ENCODE measurements at places on chromosomes 4 and X.

DNA sequence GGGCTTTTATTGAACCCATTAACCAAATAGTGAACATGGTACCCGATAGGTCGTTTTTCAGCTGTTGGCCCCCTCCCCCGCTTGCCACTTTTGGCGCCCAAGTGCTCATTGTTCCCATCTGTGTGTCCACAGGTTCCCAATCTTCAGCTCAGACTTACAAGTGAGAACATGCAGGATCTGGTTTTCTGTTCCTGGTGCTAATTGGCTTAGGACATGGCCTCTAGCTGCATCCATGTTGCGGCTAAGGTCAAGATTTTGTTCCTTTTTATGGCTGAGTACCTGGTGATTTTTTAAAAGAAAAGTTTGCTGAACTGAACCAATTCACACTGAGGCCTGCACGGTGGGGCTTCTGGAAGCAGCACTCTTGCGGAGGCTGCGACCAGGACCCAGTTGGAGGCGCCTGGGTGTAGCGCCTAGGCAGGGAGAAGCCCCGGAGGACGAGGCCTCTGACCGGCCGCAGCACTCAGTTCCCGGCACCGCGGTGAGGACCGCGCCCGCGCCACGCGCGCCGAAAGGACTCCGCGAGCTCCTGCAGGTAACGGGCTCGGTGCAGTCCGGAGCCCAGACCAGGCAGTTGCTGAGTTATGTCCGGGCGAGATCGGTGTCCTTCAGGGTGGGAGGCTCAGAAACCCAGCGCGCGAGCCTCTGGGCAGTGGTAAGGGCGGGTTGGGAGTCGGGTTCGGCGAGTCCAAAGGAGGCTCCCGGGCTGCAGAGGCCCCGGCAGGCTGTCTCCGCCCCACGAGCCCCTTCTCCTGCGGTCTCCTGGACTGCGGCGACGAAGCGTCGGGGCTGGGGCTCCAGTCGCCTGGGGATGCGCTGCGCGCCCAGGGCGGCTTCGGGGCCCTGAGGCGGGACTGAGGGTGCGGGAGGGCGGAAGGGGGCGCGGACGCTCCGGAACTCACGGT is 15.8 kb upstream of the SLC25A4 start:
- no peak for DNase-seq

DNA sequence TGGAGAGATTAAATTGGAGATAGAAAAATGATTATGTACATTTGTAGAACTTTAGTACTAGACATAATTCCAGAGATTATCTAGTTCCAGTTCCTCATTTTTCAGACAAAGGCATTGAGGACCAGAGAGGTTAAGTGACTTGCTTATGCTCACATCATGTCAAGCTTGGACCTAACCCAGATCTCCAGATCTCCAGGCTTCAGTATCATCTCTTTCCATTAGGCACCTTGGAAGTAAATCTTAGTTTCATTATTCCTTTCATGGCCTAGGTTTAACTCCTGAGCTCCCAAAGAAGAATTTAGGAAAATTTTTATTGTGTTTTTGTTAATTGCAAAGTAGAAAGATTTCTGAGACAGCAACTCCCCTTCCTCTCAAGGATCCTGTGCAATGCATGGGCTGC is 148.8 kb downstream of the GATB start:
- no peak for DNase-seq

- DNase-seq, result no peak
Measured at GRCh38 chr4:173461170-173461569, 62.3 kb upstream of the SCRG1 start.

GRCh38 chr4:14877246-14878225 is 124.7 kb upstream of the CPEB2 start:
- no peak for DNase-seq

- DNase-seq, result no peak
Measured at GRCh38 chrX:136572030-136572429, 40.0 kb downstream of the VGLL1 start.

DNA sequence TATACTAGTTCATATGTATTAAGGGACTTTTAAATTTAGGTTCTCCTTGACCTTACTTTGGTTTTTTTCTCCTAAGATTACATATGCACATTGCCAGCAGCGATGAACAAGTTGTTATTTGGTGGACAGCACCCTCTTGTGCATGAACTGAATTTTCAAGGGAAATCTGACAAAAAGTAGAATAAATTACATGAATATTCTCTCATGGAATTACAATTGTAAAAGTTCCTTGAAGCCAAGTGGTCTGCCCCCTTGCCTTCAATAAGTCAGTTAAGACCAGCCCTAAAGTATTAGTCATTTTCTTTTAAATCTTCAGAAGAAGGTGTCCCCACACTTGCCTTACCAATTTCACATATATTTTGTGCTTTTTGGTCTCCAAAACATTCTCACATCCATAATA is 30.7 kb upstream of the SMARCA5 start:
- DNase-seq, result no peak

DNA sequence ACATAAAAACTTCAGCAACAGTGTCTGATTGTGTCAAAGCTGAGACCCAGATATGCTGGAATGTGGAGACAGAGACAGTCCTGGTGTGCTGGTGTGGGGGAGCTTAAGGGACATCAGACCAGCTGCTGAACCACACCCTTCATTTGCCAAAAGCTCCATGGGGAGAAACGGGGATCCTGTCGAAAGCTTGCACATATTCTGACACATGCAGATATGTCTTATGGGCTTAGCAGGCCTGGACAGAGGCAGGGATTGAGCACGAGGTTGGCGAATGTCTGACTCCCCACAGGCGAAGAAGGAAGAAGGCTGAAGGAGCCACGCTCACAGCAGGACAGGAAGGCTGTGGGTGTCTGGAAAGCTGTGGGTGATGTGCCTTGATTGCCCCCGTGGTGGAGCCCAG is 72.1 kb upstream of the ACSL1 start:
- no peak for DNase-seq

- DNase-seq, result no peak
Measured at GRCh38 chr4:155565776-155566175, 100.9 kb upstream of the GUCY1A1 start.

DNA sequence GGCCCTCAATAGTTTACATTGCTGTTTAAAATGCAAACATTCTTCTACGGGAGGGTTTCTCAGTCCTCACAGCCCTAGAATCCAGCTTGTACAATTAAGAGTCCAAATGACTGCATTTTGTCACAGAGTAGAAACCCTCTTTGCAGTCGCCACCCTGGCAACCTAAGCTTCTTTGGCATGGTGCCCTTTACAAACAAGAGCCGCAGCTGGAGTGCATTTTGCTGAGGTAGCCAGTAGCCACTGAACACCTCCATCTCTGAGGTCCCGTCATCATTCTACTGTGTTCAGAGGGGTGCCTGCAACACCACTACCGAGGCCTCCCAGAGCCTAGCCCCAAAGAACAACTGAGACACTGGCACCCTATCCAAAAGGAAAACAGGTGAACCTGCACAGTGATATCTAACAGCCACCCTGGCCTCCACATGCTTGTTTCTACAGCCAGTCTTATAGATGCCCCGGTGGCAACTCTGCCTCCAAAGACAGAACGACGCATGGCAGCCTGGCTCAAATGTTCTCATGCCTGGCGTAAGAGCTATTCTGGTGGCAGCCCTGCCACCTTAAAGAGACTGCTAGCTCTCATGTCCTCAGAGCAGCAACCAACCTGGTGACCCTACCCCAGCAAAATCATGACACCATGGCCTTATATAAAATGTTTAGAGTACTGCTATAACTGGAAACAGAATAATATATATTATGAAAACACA is 801.9 kb downstream of the TECRL start:
- no peak for DNase-seq

- no peak for DNase-seq
Measured at GRCh38 chr4:170088716-170089115, 1.0 kb downstream of the AADAT start.

- no peak for DNase-seq
Measured at GRCh38 chr4:15920723-15921591, 17.6 kb downstream of the FGFBP1 start.

GRCh38 chrX:17544821-17545220 is 169.8 kb downstream of the NHS start:
- DNase-seq, result no peak

- peak; percentile 44 for DNase-seq
Measured at GRCh38 chrX:54357414-54358377, at the start of gene WNK3. Gene WNK3, minus strand, starts transcription at chrX:54358046.

- DNase-seq, result no peak
Measured at GRCh38 chrX:124863303-124863702, 456.4 kb upstream of the TEX13C start.

DNA sequence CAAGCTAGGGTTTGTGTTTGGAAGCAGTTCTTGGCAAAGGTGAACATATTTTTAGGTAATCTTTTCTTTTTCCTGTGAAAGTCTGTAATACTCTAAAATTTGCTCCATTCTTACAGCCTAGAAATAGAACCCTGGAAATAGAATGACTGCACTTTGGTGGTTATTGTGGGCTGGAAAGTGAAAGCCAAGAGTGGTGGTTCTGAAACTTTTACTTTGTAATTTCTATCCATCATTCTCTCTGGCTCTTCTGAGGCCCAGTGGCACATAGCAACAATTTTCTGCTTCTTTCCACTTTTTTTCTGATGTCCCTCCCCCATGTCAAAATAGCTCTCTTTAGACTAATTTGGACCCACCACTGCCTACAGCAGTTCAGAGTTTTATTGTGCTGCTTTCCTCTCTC is 300.4 kb upstream of the RPS6KA3 start:
- no peak for DNase-seq

DNA sequence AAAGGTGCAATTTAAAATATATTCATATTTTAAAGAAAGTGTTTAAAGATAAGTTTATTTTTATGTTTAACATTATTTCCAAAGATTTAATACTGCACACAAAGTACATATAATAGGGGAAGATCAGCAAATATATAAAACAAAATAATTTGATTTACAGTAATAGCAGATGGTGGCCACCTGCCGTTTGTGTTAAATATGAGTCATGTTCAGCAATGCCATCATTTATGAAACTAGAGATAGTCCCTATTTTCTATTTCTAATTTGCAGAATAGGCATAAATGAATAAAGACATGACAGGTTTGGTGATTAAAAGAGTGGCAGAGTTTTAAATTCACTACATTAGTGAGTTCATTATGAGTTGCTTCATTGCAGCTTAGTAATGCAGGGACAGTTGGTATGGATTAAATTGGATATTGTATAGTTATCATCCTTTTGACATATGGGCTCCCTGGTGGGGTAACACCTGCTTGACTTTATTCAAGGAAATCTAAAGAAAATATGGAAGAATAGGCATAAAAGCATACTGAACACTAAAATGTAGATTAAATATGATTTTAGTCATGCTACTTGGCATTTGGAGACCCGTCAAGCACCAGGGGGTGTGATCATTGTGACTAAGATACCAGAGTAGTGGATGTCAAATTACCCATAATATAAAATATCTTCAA is 78.8 kb upstream of the BANK1 start:
- DNase-seq, result no peak

- no peak for DNase-seq
Measured at GRCh38 chrX:42752730-42753129, 25.2 kb downstream of the PPP1R2C start.

- no peak for DNase-seq
Measured at GRCh38 chr4:161287678-161288352, 876.0 kb downstream of the FSTL5 start.

GRCh38 chr4:99208719-99209075 is 10.3 kb downstream of the ADH6 start:
- no peak for DNase-seq

- no peak for DNase-seq
Measured at GRCh38 chr4:183100298-183100599, 1.2 kb downstream of the WWC2 start.

- DNase-seq, result no peak
Measured at GRCh38 chr4:62543002-62543401, 1342.9 kb downstream of the ADGRL3 start.

DNA sequence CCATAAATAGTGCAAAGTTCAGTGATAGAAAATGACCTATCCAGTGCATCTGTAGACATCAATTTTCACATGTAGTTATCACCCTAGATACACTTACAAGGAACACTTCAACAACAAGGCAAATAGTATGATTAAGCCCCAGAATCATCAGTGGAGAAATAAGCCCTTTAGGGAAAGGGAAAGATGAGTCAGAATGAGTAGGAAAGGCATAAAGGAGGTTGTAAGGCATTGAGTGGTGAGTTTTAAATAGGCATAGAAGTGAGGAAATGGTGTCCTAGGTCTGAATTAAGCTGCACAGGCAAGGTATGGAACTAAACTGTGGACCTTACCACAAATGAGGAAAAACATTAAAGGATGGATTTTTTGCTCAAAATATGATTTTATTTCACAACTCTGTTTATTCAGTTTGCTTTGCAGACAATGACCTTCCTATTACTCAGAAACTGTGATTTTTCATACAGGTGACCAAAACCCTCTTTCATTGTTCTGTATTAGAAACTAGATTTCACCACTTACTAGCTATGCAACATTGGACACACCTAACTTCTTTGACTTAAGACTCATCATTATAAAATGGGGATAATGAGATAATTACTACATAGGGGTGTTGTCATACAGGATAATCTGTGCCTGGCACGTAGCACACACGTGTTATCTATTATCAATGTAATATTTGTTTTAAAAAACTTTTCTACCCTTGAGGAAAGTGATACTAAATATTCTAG is 57.0 kb upstream of the MAP9 start:
- no peak for DNase-seq

DNA sequence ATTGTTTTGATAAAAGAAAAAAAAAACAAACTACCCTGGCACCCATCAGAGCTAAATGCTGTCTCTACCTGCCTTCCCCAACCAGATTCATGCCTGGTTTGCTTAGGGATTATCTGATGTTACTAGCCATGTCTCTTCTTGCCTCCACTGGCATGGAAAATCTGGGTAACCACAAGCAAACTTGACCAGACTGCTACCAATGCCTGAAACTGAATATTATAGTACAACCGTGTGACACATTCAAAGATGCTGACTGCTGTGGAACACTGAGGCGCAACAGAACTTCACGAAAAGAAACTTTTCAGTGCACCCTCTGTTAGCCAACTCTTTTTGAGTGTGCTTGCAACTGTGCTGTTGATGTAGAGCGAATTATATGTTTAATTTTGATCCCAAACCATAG is 228.1 kb downstream of the CBR4 start:
- no peak for DNase-seq

- DNase-seq, result no peak
Measured at GRCh38 chrX:31199840-31200114, 127.9 kb upstream of the FTHL17 start.

DNA sequence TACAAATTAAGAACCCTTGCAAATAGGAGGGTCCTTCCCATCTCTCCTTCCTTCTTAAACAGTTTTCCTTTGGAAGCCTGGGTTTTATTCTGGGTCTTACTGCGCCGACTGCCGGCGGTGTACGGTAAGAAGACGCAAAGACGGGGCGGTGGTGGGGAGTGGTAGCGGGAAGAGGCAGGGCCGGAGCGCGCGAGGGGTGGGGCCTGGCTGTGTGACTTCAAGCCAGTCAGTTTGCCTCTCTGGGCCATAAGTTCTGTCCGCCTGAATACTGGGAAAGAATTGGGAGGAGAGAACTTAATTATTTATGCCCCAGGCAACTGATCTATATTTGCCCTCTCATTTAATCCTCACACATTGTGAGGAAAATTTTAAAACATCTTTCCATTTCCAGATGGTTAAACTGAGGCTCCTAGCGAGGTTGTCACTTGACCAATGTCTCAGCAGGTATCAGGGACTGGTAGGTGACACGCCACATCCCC is 726 bp upstream of the KANTR start:
- peak; percentile 56 for DNase-seq

All from stimulated activated CD4-positive, alpha-beta T cell treated with anti-CD3 and anti-CD28 coated beads, TNF-alpha, amount 100 ng/mL, for 24 hours (primary cell).